Stimulated activated CD8-positive, alpha-beta memory T cell treated with anti-CD3 and anti-CD28 coated beads, Interleukin-4, amount 100 ng/mL, for 24 hours (primary cell): ENCODE measurements at places on chromosomes 13 and 19.

GRCh38 chr19:5341448-5341820 is 822 bp upstream of the PTPRS start:
- no peak for DNase-seq

DNA sequence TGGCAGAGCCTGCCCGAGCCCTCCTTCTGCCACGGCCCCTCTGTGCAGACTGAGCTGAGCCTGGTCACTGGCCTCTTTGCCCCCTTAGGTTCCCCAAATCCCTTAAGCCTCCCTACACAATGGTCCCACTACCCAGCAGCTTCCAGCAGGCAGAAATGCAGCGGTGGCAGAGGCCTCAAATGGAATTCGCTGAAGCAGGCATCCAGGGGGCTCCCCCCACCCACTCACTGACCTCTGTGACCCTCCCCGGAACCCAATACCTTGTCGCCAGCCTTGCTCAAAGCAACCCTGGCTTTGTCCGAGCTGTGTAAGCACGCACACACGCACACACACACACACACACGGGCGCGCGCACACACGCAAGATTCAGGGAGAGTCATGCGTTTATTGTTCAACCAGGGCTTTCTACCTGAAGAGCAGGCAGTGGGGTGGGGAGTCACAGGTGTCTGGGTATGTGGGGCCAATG is at the start of gene LIM2:
Gene LIM2 (minus strand): TSS at position 51 of the 466 bp plus-strand sequence. CDS start 531 bp downstream, outside the sequence.
- DNase-seq = no peak

GRCh38 chr19:55336101-55336500 is 3.6 kb upstream of the KMT5C start:
- DNase-seq = no peak

DNA sequence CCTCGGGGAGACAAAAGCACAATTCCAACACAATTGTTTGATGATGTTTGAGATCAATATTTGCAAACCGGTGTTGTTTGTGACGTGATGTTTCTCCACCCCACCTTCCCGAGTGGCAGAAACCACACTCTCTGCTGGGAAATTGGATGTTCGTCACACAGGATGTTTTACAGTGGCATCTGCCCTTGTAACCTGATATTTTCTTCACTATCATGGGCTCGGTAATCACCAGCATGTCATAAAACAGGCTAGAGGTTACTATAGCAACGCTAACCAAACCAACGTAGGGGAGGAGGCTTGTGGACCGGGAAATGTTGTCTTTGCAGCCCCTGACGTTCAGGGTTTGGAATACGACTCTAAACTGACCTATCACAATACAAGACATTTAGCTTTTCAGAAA is 454.5 kb downstream of the IRS2 start:
- no peak for DNase-seq

GRCh38 chr19:1206150-1206863 is 729 bp downstream of the STK11 start:
- no peak for DNase-seq

DNA sequence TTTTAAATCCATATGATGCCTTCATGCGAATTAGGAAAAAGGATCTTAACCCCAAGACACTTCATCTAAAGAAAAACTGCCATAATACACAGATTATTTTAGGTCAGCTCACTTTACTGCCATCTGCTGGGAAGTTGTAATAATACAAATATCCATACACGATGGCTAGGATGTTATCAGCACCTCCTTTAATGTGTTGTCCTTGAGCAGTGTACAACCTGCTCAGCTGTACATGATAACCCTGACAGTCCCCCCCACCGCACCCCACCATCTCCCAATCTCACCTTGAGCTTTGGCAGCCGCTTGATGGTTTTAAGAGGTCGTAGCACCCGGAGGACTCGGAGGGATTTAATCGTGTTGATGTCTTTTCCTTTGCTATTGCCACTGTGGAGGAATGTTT is 112.2 kb downstream of the IER2 start:
- no peak for DNase-seq

- DNase-seq = no peak
These were observed 763 bp downstream of the POLD1 start for GRCh38 chr19:50384685-50385535.

- no peak for DNase-seq
These were observed 1.4 kb downstream of the BRD4 start for GRCh38 chr19:15330801-15331418.

- peak; percentile 27 for DNase-seq
These were observed 190.9 kb downstream of the COL4A1 start for GRCh38 chr13:110116072-110116487.

DNA sequence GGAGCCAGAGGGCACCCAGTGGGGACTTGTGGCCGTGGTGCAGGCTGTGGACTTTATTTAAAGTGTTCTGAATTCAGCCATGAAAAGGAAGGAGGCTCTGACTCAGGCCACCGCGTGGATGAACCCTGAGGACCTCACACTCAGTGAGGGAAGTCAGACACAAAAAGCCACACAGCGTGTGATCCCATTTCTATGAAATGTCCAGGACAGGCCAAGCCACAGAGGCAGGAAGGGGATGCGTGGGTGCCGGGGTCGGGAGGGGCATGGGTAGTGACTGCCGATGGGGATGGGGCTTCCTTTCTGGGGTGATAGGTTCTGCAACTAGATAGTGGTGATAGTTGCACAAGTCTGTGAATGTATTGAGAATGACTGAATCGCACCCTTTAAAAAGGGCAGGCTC is 8.7 kb upstream of the ZBTB7A start:
- DNase-seq = no peak

- no peak for DNase-seq
These were observed 101.0 kb downstream of the PAN3 start for GRCh38 chr13:28239374-28239773.

DNA sequence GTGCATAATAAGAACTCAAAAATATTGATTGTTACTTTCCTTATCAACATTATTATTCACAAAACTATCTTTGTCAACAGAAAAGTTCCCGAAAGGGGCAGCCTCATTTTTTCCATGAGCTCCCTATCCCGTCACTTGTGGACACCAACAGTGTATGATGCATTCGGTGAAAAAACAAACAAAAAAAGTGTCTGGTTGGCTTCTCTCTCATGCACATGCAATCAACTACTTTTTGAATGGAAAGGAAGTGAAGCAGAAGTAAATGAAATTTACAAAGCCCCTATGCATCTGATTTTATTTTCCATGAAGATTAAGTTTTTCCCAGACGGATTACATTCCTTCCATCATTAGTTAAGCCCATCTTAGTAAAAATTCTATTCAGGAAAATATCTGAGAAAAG is 526.9 kb downstream of the RFC3 start:
- DNase-seq = no peak

DNA sequence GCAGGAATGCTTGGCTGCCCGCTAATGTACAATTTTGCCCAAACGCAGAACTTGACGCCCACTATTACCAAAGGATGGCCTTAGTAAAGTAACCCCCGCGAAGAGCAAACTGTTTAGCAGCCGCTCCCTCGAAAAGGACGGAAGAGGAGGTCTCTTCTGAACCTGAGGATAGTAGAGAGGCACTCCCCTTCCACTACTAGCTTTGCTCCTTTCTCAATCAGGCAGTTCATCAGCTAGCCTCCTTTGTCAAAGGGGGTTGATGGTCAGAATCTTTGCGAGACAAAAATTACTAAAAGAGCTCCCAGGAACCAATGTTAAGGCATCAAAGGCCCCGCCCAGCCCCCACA is 534 bp downstream of the CAB39L start:
- DNase-seq = no peak

DNA sequence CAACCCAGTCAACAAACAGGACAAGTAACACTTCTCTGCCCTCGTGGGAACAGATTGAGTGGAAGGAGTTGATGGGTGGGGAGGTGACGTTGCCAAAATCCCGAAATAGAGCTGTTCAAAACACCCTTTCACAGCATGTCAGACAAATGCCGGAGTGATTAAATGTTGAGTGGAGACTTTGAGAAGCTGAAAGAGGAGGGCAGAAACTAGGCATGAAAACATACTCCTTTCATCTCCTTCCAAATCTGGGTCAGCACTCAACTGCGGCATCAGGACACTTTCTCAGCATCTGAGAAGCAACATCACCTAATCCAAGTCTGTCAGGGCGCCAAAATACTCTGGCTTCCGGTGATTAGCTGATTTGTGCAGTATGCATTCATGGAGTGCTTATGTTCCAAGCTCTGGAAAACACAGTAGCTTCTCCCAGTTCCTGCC is 51.5 kb upstream of the MRI1 start:
- no peak for DNase-seq
